ENCODE measurements at places on chromosomes 1 and 21.

- DNase-seq: no peak
Measured at GRCh38 chr1:184790642-184791549, 36.2 kb upstream of the EDEM3 start.

DNA sequence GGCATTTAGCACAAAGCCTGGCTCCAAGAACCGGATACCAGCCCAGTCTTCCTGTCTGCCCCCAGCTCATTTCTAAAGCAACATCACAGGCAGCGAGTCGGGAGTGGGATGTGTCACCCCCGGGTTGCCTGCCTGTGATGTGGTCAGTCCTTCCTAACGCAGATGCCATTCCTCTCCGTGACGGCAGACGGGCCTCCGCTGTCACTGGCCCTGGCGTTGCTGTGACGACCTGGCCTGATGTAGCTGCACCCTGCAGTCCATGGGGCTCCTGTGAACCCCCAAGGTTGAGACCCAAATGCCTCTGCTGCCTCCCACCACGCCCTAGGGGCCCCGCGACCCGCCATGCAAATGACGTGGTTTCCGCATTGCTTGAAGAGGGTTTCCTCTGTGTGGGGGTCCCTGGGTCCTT, 12.3 kb downstream of the TNFRSF1B start:
- DNase-seq: no peak

- DNase-seq: no peak
Measured at GRCh38 chr1:109218516-109218915, 4.8 kb downstream of the SARS1 start.

- DNase-seq: no peak
Measured at GRCh38 chr21:33924766-33925100, 9.1 kb upstream of the ATP5PO start.

DNA sequence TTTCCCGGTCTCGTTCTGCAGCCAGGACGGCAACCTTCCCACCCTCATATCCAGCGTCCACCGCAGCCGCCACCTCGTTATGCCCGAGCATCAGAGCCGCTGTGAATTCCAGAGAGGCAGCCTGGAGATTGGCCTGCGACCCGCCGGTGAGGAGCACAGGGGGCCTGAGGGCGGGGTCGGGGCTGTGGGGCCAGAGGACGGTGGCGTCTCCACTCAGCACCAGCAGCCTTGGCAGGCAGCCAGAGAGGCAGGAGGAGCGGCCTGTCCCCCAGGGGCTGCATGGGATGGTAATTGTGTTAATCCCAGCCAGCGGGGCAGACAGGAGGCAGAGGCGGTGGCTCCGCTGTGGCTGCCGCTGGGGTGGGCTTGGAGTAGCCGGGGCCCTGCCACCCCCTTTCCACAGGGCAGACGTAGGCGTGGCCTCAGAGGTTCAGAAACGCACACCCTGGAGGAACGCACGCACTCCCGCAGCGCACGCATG, 12.1 kb downstream of the SAMD11 start:
- peak; percentile 68 for DNase-seq

GRCh38 chr1:25564777-25565574, 21.6 kb downstream of the LDLRAP1 start:
- DNase-seq: no peak

DNA sequence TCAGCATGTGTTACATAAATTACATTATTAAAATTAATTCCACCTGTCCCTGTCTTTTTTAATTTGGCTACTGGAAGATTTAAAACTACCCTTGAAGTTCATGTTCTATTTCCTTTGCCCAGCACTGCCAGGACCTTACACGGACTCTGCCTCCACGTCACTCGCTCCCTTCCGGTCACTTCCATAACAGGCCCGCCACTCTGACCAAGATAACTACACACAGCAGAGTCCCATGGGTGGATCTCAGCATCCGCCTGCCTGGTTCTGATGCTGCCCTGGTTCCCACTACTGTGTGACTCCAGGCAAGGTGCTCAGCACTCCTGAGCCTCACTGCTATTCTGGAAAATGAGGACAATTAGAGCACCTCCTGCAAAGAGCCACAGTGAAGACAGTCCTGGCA, 153.3 kb upstream of the ERG start:
- DNase-seq: no peak

DNA sequence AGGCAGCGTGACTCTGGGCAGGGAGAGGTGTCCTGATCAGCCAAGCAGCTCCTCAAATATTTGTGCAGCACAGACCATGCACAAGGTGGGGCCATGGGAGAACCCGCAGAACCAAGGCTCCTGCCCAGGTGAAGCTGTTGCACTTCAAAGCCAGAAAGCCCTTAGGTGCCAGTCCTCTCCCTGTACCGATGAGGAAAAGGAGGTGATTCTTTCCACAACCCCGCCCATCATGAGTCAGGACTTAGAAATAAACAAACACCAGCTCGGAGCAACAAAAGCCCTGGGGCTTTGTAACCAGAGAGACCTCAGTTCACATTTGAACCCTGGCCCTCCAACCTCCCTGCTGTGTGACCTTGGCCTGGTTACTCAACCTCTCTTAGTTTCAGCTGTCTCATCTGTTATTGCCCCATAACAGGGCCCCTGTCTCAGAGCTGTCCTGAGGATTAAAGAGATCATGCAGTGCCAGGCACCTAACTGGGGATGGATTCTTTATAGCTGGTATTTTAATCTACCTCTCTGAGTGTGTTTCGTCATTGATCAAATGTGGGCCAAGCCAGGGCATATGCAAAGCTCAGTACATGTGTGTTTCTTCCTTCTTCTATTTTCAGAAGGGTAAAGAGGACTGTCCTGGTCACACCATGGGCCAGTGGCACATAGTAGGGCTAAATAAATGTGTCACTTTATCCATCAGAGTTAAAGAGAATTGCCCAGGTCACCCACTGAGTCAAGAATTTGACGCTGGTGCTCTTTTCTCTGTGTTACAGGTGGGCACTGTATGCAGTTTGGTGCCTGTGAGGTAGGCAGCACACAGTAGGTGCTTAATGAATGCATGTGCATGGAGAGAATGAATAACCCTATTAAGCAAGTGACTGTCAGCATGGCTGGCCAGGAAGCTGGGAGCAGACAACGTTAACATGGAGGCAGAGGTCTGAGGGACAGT, 1.4 kb downstream of the LDLRAD1 start:
- DNase-seq: no peak

DNA sequence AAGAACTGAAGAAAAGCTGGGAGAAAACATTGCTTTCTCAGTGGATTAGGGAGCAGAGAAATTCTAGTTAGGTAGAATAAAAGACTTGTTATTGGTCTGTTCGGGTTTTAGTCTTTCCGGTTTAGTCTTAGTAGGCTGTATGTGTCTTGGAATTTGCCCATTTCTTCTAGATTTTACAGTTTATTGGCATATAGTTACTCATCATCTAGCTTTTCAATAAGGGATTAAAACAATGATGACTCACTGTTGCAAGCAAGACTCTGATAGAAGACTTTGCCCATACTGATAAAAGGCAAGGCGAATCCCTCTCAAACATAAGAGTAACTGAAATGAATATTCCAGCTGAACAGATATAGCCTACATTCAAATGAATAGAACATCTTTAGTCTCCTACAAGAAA, 62.3 kb downstream of the GPR137B start:
- DNase-seq: no peak

- no peak for DNase-seq
Measured at GRCh38 chr1:158527190-158527815, 26.9 kb downstream of the OR6Y1 start.

DNA sequence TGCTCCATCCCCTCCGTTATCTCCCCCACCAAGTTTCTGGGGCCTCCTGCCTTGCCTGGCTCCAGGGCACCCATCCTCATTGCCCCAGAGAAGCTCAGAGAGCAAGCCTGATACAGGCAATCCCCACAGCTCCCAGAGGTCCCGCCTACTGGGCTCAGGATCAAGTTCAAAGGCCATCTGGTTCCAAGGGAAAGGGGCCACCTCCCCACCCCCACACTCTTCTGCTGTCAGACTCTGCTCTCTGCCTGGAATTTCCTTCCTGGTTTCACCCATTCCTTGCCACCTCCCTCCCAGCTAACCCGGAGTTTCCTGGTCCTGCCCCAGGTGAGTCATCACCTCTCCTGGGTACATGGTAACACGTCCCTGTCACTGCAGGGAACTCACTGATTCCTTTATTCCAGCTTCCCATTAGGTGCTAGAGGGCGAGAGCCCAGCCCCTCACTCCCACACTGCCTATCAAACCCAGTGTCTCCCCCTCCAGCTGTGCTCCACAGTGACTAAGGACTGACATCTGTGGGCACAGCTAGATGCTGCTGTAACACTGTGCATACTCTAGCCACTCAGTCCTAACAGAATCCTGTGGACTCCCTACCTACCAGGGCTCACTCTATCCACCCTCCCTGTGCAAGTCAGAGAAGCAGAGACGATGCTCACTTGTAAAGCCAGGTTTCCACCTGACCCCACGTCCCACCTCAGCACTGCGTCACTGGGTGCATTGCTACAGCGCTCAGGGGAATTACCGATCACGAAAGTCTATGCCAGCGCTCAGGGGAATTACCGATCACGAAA, 21.8 kb downstream of the RSPH1 start:
- no peak for DNase-seq

DNA sequence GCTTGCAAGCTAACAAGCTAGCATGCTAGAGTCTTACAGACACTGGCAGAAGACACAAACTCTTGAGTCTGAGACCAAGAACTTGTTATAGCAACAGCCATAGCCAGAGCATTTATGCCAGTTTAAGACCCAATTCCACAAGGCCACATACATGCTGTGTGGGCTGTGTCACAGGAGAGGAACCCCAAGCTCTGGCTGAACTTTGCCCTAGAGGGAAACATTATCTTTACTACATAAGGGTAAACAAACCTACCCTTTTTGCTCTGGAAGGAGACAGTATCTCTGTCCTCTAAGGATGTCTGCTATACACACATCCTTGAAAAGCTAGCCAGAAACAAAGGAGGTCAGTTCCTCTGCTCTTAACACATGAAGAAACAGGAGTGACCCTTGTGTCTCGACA, 70.3 kb downstream of the HSF2BP start:
- DNase-seq: no peak

DNA sequence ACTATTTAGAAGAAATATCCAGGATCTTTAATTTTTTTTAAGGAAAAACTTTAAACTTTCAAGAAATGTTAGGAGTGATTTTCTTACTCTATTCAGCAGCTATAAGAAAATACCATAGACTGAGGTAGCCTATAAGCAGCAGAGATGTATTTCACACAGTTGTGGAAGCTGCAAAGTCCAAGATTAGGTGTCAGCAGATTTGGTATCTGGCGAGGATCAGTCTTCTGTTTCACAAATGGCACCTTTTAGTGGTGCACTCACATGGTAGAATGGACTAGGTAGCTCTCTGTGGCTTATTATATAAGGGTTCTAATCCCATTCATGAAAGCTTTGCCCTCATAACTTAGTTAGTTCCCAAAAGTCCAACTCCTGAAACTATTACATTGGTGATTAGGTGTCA, 207.4 kb downstream of the NCAM2 start:
- no peak for DNase-seq

DNA sequence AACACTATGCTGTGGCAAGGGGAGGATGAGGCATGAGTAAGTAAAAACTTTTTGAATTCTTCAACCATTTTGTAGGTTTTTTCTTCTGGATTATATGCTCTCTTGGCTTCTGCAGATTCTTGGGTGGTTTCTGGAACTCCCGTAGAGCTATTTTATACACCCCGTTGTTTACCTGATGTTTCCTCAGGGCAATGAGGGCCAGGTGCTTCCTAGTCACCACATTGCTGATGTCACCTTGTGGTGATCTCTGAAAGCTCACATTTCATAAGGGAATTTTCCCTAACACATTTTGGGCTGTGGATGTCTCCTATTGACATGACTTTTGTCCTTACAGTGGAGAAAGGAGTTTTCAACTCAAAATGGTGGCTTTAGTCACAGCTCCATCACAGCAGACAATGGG, 356.6 kb downstream of the PLA2G4A start:
- DNase-seq: no peak

DNA sequence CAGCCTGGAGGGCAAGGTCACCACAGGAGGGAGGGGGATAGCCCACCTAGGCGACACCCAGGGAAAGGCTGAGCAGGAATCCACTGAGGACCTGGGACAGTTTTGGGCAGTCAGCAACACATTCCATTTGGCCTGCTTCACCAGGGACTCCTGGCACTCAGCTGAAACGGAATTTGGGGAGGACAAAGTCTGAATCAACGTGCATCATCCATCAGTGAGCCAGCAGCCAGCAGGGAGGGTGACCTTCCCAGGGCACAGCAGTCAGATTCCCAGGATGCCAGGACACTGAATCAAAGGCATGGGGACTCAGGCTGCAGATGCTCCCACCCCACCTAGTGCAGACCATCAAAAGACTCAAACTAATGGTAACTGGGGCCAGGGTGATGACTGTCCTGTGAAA, 4.6 kb downstream of the SH3BP5L start:
- DNase-seq: no peak

GRCh38 chr1:155650231-155650757, 38.3 kb downstream of the YY1AP1 start:
- no peak for DNase-seq

DNA sequence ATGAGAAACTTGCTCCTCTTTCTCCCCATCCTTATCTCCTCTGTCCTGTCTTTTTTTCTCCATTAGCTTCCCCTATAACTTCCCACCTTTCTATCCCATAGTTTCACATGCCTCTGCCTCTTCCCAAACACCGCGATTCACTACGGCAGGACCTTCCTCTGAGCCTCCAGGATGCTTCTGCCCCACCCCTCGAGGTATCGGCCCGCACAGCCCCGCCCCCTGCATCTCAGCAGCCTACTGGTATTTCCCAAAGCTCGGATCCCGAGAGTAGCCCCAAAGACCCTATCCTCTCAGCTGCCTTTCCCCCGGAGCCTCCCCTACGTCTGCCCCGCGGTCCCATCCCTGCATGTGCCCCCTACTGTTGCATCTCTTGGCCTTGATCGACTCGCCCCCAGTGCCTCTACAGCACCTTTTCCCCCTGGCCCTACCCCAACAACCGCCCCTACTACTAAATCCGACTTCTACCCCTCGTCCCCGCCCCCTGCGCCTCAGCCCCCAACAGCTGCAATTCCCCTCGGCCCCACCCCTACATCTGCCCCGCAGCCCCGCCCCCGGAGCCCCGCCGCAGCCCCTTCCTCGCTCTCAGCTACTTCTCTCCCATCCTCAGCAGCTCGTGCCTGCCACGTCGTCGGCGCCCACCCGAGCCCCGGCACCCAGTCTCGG, 512 bp downstream of the PIAS3 start:
- DNase-seq: peak; percentile 81

- no peak for DNase-seq
Measured at GRCh38 chr1:238469146-238469631, 578.5 kb upstream of the ZP4 start.

- DNase-seq: no peak
Measured at GRCh38 chr1:116359871-116360270, 13.2 kb upstream of the ATP1A1 start.

DNA sequence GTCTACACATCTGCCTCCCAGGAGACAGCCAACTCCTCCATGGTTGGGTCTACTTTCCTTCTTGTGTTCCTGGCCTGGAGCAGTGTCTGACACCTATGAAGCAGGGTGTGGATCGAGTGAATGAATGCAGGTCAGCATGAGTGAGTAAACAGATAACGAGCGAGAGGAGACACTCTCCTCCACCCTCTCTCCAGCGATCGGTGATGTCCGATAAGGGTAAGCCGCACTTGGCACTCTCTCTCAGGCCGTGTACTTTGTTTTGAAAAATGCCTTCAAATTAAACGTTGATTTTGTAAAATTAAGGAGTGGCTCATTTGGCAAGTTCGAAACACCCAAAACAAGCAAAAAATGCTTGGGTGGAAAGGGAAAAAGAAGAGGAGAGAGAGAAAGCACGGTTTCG, 43.8 kb upstream of the DMRTB1 start:
- DNase-seq: no peak
